EL (cell line): ENCODE measurements at places on chromosomes 1 and 21.

DNA sequence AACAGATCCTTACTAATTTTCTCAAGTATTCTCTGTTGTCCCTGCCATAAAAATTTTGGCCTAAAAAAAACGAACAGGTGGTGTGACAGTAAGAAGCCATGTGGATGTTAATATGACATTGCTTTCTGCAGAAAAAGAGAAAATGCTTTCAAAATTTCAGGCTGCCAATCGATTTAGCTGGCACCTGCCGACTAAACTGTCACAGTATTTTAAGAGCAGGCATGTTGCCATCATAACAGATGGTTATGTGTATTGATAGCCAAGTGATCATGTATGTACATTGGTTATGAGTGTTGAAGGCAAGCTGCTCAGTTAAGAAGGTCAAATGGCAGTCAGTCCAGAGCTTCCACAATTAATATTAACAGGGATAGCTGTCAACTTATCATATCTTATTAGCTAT, 1017.0 kb downstream of the MRPL39 start:
- no peak for DNase-seq

DNA sequence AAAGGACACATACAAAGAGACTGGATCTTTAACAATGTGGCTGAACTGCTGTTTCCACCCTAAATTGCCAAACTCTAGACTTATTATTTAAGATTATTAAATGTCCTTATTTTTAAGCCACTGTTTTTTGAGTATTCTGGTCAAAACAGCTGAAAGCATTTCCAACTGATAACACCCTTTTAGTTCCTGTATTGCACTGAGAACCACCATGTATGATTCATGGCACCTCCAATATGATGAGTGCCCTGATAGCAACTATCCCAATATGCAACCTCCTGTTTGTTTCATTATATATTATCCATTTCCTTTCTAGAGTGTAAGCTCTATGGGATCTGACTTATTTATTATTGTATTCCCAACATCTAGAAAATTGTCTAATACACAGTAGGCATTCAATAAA, 269.4 kb downstream of the HHIPL2 start:
- no peak for DNase-seq

GRCh38 chr1:88897070-88897730, 5.8 kb upstream of the GTF2B start:
- no peak for DNase-seq

DNA sequence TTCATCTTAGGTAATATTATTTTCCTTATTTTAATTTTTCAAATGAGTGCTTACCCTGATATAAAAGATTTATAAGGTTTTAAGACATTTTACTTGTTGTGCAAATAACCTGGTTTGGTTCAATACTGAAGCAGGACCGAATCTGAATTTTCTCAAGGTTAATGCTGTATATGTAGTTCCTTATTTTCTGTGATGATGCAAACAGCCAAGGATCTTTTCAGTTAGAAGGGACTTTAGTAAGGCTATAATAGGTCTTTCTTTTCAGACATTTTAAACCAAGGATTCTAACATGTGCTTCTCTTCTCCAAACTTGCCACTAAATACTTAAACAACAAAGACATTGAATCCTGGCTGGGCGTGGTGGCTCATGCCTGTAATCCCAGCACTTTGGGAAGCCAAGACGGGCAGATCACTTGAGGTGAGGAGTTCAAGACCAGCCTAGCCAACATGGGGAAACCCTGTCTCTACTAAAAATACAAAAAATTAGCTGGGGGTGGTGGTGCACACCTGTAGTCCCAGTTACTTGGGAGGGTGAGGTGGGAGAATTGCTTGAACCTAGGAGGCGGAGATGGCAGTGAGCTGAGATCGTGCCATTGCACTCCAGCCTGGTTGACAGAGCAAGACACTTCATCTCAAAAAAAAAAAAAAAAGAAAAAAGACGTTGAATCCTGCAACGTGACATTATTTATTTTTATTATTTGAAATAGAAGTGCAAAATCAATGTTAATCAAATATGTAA, 3.2 kb upstream of the ARPC5 start:
- no peak for DNase-seq

- no peak for DNase-seq
Observed at GRCh38 chr1:54442185-54442584, 36.0 kb upstream of the SSBP3 start.

DNA sequence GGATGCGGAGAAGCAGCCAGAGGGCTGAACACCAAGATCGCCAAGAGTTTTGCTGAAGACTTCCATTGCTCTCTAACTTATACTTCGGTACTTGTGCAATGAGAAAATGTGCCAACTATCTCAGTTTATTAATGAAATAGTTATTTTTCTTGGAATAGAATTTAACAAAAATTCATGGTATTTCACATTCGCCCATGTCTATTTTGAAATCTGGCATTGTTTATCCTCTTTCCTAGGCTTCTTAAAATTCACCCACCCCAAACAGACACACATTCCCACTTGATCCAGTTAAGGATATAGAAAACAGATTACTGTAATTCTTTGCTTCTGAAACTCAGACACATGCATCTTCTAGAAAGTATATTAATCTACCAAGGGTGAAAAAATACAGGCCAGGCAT, 56.3 kb upstream of the ADAMTS5 start:
- DNase-seq: peak; percentile 18

GRCh38 chr1:200230671-200231070, 179.2 kb downstream of the ZNF281 start:
- no peak for DNase-seq
